Body of pancreas (tissue), 4 donors: ENCODE measurements at places on chromosomes 2 and 18. TPM values are rescaled to one million over a fixed set of nuclear protein-coding genes. Genes with fewer than 3 reads are reported as not detected.

The ID2 gene
- total RNA-seq: 157 TPM

The LIMS4 gene
- total RNA-seq: not detected

The MALL gene
- total RNA-seq: 6.6 TPM

The TGFA gene
- 18.5 TPM for total RNA-seq

The FBLN7 gene
- 3.9 TPM for total RNA-seq

The DSG1 gene
- not detected for total RNA-seq

The CRYGD gene
- total RNA-seq: not detected

The MRPS9 gene
- total RNA-seq: 13.2 TPM

The ZSWIM2 gene
- total RNA-seq: not detected

The TWSG1 gene
- total RNA-seq: 9.2 TPM

The MEIS1 gene
- 82.1 TPM for total RNA-seq

The GPR55 gene
- not detected for total RNA-seq

The EVA1A gene
- 31.3 TPM for total RNA-seq

The ANKRD62 gene
- total RNA-seq: 13.0 TPM

The UCN gene
- 2.9 TPM for total RNA-seq

The SERPINB3 gene
- total RNA-seq: not detected

The NT5DC4 gene
- total RNA-seq: not detected

The HK2 gene
- 1.3 TPM for total RNA-seq

The GPR75 gene
- total RNA-seq: 4.0 TPM

The CXCR2 gene
- not detected for total RNA-seq

The DNAH7 gene
- 7.8 TPM for total RNA-seq

The KIDINS220 gene
- 45.2 TPM for total RNA-seq

The CBLN2 gene
- not detected for total RNA-seq

The AQP12B gene
- total RNA-seq: 392 TPM

The TRIM43 gene
- not detected for total RNA-seq

The DGKD gene
- 9.1 TPM for total RNA-seq

The HOXD1 gene
- 0.26 TPM for total RNA-seq

The CPSF3 gene
- 84.0 TPM for total RNA-seq

The TSPYL6 gene
- total RNA-seq: not detected

The SLC1A4 gene
- total RNA-seq: 25.4 TPM

The PNO1 gene
- 8.9 TPM for total RNA-seq

The ABHD3 gene
- total RNA-seq: 1.6 TPM

The ANO7 gene
- 1.6 TPM for total RNA-seq

The DCDC2C gene
- total RNA-seq: not detected

The CD8B2 gene
- not detected for total RNA-seq

The TEX44 gene
- not detected for total RNA-seq

The IL18RAP gene
- 24.4 TPM for total RNA-seq

The RTKN gene
- 36.1 TPM for total RNA-seq

The NRP2 gene
- 5.7 TPM for total RNA-seq

The EFEMP1 gene
- 25.1 TPM for total RNA-seq

The MLPH gene
- 64.3 TPM for total RNA-seq

The YPEL5 gene
- total RNA-seq: 29.3 TPM

The DTNA gene
- 31.0 TPM for total RNA-seq

The COL5A2 gene
- total RNA-seq: 24.1 TPM

The CYS1 gene
- total RNA-seq: 30.4 TPM

The GNLY gene
- not detected for total RNA-seq

The CD207 gene
- total RNA-seq: not detected

The HOXD12 gene
- not detected for total RNA-seq

The ADRA2B gene
- total RNA-seq: 0.26 TPM

The SLC5A7 gene
- 0.26 TPM for total RNA-seq

The CFAP221 gene
- 21.5 TPM for total RNA-seq

The DPP4 gene
- total RNA-seq: 7.5 TPM
